GM10248 (cell line): ENCODE measurements at places on chromosomes 12 and 14.

DNA sequence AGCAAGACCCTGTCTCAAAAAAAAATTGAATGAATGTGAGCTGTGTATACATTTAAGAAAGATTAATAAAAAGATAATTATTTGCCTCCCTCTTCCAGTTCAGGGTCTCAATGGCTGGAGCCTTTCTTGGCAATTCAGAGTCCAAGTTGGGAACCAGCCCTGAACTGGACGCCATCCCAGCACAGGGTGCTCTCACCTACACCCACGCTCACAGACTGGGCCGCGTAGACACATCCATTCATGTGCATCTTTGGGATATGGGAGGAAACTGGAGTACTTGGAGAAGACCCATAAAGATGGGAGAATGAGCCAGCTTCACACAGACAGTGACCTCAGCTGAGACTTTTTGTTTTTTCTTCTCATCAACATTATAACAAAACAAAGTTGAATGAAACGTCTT is 6.5 kb downstream of the MAPK1IP1L start:
- no peak for DNase-seq

GRCh38 chr12:92574911-92575570 is 127.7 kb upstream of the PLEKHG7 start:
- no peak for DNase-seq

DNA sequence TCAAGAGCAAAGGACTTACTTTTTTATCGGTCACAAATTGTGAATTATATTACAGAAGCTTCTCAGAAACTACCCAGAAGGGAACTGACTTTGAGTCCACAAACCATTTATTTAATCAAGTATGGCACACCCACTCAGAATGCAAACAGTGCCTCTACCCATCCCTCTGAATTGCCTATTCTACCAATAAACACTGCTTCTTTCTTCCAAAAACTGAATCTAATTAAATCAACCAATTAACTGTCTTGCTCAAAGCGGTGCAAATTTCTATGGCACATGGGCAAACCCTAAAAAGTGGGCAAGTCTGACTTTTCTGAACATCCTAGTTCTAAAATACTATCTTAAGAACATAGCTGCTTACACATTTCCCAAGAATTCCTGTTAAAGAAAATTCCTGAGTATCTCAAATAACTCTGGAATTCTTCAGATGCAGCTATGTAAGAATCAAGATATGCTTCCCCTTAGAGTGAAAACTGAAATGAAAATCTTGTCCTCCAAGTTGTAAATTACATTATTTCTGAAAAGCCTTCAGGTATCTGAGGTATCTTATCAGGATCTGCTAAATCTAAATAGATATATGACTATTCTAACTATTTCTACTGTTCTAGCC is 4.3 kb downstream of the SPTLC2 start:
- DNase-seq: no peak

GRCh38 chr12:22796941-22797630 is 172.1 kb downstream of the ETNK1 start:
- no peak for DNase-seq

DNA sequence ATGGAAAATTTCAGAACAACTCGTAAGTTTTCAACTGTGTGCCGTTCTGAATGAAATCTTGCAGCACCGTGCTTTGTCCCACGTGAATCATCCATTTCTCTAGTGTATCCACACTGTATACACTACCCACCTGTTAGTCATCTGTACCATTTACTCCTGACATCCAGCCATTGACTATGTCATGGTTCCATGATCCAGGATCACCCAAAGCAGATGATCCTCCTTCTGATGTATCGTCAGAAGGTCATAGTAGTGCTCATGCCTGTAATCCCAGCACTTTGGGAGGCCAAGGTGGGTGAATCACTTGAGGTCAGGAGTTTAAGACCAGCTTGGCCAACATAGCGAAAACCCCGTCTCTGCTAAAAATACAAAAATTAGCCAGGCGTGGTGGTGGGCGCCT is 122.9 kb downstream of the PPHLN1 start:
- DNase-seq: no peak

DNA sequence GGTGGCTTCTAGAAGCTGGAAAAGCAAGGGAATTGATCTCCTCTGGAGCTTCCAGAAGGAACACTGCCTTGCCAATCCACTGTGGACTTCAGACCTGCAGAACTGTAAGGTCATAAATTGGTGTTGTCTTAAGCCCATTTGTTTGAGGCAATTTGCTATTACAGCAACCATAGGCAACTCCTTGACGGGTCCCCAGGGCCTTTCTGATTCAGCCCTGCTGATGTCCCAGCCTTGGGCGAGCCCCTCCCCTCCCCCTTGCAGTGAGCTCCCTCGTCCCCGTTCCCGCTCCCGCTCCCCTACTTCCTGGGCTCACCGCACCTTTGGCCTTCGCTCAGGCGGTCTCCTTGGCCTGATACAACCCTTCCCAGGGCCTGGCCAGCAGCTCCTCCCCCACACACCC is 18.9 kb upstream of the DIO3 start:
- no peak for DNase-seq

DNA sequence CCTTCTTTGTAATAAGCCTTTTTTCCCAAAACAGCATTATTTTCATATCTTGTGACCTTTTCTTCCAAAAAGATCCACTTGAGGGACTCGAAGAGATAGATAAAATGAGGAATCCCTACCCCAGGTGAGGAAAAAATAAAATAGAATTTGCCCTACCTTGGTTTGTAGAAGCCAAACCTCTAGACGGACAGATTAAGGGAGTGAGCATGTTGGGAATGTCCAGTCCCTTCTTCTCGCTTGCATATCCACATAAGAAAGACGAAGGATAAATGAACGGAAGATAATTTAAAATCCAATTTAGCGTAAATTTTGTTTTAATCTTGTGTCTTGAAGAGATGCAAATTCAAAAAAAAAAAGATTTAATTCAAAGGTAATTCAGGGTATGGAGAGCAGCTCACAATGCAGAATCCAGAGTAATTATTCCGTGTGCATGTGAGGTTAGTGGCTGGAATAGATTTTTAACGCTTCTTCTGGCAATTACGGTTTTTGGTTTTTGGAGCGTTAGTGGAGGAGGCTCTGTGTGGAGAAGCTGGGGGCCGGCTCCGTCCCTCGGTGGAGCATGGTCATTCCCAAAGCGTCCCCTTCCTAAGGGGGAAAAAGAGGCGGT is 1.5 kb downstream of the GRIN2B start:
- no peak for DNase-seq

DNA sequence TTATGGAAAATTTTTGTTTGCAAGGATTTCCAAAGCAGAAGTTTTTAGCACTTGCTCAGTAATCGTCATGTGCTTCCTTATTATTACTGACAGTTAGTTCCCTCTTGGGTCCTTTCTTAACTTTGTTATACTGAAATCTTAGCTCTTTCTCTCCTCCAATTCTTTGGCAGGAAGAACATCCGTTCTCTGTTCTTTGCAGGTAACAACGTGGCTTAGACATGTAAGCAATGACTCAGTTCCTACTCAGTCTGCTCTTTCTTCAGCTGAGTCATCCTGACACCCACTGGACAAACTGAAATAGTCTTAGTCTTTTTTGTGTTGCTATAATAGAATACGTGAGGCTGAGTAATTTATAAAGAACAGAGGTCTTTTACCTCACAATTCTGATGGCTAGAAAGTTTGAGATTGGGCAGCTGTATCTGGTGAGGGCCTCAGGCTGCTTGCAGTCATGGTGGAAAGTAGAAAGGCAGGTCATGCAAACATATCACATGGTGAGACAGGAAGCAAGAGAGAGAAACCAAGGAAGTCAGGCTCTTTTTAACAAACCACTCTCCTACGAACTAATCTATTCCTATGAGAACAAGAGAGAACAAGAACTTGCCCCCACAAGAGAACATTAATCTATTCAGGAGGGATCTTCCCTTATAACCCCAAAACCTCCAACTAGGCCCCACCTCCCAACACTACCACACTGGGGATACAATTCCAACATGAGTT is 49.2 kb downstream of the TESPA1 start:
- peak; percentile 76 for DNase-seq

DNA sequence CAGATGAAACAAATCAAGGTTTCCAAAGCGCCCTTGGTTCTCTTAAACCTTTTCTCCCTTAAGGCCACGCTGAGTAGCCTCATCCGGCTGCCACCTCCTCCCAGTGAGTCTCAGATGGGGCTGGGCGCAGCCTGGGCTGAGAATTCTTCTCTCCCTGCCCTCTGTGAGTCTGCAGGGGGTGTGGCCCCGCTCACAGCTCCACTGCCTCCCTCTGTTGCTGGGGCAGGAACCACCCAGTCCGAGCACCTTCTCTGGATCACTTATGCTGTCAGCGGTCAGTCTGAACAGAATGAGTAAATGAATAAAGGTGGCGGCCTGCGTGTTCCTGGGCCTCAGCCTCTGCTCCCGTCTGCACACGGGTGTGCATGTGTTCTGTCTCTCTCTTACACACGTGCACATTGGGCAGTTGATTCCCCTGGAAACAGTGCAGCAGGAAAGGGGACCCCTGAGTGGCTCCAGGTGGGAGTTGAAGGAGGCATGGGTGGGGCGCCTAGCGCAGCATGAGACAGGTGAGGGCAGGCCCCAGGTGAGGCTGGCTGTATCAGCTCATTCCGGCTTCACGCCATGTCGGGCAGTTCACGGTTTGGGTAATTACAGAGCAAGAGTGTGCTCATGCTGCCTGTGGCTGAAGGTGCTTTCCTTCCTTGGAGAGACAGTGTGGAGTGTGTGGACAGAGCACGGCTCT is 4.3 kb downstream of the PAPLN start:
- DNase-seq: no peak

DNA sequence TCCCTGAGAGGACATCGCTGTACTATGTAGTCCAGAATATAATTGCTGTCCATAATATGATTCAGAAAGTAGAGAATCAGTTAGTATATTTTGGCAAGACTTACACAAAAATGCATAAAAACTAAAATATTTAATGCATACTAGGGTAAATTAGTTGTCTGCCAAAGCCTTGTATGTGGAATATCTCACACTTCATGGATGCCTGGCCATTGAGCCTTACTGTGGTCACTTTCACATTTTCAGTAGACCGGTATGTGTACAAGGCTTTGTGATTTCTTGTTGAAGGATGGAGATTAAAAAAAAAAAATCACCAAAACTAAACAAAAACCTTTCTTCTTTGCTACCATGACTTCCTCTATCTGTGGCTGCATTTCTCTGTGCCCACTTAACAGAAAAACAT is 197.3 kb upstream of the DDHD1 start:
- no peak for DNase-seq

- no peak for DNase-seq
Observed at GRCh38 chr14:75800792-75801191, 139.7 kb downstream of the TTLL5 start.

- DNase-seq: no peak
Observed at GRCh38 chr12:20269337-20270067, 98.8 kb upstream of the PDE3A start.

GRCh38 chr12:26473291-26473690 is 277.9 kb downstream of the SSPN start:
- DNase-seq: peak; percentile 77

DNA sequence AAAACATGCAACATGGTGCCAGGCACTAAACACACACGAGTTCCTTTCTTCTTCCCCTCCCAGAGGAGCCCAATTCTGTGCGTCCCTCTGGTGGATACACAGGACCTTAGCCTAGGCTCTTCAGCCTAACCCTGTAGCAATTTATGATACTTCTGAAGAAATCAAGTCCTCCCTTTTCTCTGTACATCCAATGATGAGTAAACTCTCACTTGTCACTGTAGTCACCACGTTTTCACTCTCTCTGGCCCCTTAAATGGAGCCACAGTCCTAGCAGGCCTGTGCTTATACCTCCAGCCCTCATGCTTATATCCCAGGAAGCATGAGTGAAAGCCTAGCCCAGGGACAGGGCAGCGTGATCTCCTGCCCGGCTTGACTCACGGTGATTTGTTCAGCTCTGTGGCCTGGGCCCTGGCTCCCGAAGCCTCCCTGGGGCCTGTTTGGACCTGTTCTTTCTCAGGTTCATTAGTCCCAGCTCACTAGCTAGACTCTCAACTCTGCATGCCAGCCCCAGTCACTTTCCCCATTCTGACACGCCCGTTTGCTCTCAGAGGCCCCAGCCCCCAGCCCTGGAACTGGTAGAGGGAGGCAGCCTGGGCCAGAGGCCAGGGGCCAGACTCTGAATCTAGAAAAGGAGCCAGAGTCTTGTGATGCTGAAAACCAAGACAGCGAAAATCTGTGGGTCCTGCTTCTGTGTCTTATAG is 24.1 kb upstream of the PLEKHG3 start:
- DNase-seq: no peak

DNA sequence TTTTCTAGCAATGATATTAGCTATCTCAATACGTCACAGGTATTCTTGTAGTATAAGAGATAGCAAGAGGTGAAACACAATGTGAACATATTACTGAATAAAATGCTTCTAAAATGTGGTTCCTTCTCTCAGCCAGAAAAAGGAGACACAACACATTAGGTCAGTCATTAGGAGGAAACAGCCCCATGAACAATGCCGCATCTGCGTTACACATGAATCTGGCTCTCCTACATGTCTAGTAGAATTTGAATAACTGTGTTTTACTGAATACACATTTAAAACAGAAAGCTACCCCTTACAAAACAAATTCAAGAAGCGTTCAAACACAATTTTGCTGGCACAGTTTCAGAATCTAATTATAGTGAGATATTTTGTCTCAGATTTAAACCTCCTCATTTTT is 51.6 kb downstream of the EFCAB11 start:
- DNase-seq: no peak

- DNase-seq: peak; percentile 99
Observed at GRCh38 chr12:112125250-112125999, at the start of gene TRAFD1. TSS of gene TRAFD1 (plus strand) at chr12:112125560. CDS start at chr12:112130523, 4,963 bp downstream.

DNA sequence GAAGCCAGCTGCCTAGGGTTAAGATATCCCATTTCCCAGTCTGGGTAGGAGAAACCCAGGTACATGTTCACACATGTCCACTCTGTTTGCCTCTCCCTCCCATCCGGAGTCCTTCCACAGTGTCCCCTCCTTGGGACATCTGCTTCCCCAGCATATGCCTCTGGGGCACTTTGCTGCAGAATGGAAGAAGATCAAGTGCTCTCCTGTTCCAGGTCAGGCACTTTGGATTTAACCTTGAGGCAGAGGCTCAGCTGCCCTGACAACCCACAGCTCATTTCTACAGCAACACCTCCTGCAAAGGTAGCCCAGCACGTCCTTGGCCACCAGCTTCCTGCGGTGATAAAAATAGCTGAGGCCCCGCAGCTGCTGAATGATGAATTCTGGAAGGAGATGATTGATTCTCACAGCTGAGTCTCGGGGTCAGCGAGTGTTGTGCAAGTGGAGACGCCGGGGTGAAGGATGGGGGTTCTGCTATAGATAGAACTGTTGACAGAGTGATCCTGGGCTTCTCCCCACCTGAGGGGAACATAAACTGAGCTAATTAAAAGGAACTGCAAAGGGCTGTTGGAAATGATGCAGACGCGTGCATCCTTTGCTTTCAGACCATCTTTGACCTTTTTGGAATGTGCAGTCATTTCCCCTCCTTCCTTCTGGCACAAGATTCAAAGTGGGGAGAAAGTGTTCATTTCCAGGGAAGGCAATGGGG is 145.0 kb downstream of the SLC38A6 start:
- no peak for DNase-seq

GRCh38 chr12:65335021-65335714 is 56.7 kb downstream of the MSRB3 start:
- DNase-seq: no peak

- DNase-seq: no peak
Observed at GRCh38 chr12:101806265-101806664, 24.5 kb downstream of the GNPTAB start.
